Mesenteric fat pad (tissue), 1 donor: ENCODE measurements at places on chromosomes 12 and 14.
A peak's percentile ranks its signal among the peaks of the same experiment; 100 is the strongest.

- DNase-seq = peak; percentile 90
Measured at GRCh38 chr14:104137297-104138097, 890 bp upstream of the KIF26A start.

GRCh38 chr12:24530689-24531088 lies 418.2 kb downstream of the BCAT1 start:
- DNase-seq = no peak

DNA sequence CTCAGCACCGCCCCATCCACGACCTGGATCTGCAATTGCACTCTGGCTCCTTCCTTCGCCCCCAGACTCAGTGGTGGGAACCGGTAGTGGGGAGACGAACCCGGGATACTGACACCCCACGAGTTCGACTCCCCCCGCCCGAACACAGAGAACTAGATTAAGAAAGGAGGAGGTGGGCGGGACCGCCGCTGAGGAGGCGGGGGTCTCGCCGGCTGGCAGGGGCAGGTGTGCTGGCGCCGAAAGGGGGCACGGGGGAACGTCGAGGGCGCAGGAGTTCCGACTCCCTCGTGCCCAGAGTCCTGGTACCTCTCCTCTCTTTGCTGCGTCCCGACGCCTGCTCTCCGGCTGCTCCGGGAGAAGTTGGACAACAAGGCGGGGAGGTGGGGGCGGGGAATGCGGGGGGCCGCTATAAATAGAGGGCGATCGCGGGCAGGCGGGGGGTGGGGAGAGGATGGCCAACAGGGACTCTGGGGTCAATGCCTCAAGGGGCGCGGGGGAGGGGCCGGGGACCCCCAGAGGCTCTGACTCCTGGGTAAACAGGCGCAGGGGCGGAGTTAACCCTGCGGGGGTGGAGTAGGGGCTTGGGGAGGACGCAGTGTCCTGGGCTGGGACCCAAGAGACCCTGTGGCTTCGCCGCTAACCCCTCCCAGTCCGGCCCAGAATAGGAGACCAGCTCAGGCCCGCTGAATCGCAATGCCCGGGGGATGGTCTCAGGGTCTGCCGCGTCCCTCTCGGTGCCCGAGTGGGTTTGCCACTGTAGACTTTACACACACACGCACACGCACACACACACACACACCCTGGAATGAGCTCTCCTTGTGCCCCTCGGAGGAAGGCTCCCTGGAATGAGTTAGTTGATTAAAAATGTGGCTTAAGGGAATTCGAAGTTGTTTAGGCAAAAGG lies 761 bp upstream of the NDRG2 start:
- DNase-seq = no peak

DNA sequence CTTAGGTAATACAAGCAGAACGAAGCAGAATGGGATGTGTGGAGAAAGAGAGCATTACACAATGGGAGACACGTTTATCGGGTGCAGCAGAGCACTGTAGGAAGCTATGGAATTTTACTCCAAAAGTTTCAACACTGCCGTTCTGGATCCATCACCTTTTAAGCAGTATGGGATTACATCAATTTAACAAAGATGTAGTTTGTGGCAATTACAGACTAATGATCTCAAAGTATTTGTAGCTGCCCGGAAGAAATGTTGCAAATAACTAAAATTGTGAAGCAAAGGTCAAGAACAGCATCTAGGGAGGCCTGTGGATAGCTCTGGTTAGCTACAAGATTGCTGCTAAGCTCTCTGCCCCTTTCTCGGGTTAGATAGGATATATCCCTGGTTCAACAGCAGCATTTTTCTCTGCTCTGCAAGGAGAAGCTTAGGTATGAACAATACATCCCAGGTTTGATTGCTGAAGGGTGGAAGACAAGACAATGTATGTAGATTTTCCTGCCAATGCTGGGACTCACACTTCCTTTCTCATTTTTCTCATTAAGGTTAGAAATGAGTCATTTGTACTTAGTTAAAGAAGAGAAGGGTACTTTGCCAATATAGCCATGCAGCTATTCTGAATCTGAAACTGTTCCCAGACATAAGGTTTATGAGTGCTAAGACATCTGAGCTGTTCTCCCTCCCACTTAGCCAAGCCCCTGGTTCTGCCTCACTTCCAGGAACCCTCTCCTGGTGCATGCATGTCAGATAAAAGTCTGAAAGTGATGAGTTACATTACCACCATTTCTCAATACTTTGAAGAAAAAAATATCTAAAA lies 75.0 kb upstream of the HIF1A start:
- no peak for DNase-seq

DNA sequence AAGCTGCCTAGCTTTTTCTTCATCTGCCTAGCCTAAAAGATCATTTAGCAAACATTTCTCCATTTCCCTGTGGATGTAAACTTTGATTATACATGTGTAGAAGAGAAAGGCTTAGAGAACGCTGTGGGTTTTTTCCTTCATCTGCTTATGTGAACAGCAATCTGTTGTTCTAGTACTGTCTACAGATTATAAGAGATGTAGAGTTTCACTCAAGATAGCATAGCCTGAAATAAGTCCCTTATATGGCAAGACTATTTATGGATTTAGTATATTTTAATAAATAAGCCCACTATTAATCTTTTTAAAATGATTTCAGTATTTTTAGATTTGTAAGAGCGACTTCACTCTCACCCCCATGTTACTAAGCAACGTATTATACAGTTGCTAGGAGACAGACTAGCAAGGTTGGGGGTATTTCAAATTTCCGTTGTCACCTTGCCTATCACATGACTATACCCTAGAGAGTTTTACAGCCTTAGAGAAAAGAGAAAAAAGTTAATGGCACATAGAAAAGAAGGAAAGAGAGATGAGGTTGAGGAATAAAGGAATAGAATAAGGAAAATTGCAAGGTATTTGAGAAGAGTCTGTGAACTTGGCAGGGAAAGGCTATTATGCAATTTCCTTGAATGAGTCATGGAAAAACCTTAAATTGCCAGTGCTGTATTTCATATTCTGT lies 12.2 kb upstream of the TUBA1A start:
- no peak for DNase-seq

DNA sequence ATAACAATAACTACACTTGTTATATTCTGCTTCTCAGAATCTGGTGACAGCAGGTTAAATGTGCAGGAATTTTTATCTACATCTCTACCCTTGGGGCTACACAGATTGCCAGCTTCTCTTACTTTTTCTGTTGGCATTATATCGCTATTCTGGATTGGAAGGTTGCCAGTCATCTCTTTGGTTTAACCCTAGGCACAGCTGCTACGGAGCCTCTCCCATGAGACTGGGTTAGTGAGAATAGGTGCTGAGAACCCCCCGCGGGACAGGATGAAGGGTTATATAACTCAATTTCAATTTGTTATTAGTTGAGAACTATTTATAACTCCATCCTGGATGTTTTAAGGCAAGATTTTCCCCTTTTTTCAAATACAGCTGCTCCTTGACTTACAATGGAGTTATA lies 73.1 kb downstream of the ACADS start:
- DNase-seq = no peak

DNA sequence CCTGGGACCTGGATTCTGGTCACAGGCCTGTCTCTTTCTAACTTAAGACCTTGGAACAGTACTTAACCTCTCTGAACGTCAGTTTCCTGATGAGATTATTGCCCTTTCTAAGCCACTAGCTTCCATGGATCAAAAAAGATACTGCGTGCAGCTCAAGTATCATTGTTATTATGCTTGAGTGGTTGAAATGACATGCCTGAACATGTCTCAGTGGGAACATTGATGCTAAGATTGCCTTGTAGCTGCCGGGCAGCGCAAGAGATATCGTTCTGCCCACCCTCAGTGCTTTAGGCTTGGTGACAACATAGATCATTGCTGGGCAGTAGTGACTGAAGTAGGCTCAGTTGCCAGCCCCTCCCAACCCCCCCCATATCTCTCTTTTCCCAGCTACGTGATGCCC lies 131.9 kb downstream of the SMOC1 start:
- no peak for DNase-seq

DNA sequence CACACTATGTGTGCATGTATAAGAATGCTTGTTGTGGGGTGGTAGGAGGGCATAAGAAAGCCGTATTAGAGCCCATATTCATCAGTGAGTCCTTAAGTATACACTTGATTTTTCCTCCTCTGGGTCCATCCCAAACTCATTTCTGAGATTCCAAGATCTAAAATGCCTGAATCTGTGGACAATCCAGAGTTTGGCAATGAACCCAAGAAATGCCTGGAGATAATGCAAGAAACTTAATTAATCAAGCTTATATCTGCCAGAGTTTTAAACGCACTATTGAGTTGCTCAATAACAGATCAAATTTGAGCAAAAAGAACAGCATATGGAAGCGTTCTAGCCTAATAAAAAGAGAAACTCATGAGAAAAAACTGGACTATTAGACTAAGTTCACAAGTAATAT lies 143.4 kb upstream of the NAV3 start:
- DNase-seq = no peak

DNA sequence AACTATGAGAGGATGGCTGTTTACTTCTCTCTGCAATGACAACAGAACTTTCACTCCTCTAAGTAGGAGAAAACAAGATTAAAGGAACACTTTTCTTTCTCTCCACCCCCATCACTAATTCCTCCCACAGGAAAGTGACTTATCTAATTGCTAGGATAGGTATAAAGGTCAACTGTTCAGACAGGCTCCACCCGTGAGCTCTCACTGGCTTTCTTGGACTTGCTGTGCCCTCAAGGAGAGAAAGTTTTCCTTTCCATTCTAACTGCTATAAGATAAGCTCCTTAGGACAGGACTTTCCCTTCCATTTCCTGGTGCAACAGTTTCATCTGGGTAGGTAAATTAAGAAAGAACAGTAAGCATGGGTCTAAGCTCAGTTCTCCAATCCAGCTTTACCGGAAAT lies 4.8 kb downstream of the SLC41A2 start:
- DNase-seq = no peak

- DNase-seq = no peak
Measured at GRCh38 chr12:50626026-50626425, 121.2 kb downstream of the DIP2B start.

DNA sequence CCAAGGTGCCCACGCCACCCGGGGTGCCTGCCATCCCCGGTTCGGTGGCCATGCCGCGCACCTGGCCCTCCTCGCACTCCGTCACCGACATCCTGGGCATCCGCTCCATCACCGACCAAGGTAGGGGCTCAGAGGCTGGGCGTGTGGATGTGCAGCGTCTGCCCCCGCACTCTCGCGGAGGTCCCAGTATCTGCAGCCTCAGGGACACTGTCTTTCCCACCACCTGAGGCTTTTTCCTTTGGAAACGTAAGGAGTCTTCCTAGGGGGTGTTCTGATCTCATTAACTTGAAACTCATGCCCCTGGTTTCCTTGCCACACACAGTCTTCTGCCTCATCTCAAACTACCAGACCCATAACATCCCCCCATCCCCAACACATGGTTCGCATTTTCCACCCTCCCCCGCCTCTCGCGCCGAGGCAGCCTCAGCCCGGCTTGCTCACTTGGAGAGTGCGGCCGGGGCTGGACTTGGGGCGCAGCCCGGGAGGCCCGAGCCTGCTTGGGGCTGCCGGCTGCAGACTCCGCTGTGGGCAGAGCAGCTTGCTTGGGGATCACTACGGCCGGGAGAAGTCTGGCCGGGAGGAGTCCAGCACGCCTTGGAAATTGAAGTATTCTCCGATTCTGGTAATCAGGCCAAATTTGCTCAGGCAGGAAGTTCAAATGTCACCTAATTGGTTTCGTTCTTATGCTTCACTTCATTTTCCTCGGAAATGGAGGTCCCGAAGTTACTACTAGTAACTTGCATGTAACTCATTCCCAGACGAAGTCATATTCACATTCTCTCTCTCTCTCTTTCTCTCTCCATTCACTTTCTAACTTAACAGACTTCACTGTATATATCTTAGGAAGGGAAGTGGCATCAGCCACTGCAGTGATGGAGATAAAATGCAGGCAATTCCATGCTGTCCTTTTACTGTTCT lies 2.0 kb downstream of the PAX9 start:
- DNase-seq = no peak

DNA sequence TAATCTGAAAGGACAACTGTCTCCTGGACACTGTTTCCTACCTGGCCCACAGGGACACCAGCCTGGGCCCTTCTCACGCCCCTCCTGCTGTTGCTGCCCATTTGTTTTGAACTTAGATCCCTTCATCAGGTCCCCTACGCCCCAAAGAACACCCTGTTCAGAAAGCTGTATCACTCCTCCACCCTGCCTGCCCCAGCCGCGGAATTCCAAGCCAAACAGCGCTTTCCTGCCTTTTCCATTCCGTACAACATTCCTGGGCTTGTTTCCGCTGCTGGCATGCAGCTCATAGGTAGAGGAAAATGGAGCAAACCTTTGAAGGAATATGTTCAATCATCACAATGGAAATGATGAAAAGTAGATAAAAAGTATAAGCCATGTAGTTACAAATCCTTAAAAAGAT lies 12.8 kb upstream of the GSG1 start:
- DNase-seq = no peak

DNA sequence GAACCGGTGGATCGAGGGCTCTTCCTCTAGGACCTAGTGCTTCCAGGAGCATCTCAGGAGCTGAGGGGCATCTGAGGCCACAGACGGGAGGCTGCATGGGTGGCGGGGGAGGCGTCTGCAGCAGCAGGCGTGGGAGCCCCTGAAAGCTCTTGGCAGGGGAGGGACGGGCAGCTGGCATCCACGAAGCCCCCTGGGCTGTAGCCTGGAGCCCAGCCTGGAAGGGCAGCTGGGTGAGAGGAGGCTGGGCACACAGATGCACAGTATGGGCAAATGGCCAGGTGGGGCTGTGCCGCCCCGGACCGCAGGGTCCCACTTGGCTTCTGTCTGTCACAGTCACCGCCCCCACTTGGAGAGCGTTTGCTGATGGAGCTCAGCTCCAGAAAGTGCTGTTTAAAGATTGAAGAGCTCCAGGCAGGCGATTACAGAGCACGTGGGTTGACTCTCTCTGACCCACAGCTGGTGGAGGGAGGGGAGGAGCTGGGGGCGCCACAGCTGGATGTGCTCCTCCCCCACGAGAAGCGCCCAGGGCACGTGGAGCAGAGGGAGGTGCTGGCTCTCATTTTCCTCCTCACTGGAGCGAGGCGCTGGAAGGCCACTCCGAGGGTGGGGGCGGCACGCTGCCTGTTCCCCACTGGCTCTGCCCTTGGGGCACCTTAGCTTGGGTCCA lies 155.0 kb upstream of the C14orf180 start:
- DNase-seq = peak; percentile 83

- DNase-seq = no peak
Measured at GRCh38 chr12:105235281-105235731, 668 bp downstream of the APPL2 start.

GRCh38 chr12:25372969-25373817 lies 122.5 kb upstream of the KRAS start:
- DNase-seq = no peak

DNA sequence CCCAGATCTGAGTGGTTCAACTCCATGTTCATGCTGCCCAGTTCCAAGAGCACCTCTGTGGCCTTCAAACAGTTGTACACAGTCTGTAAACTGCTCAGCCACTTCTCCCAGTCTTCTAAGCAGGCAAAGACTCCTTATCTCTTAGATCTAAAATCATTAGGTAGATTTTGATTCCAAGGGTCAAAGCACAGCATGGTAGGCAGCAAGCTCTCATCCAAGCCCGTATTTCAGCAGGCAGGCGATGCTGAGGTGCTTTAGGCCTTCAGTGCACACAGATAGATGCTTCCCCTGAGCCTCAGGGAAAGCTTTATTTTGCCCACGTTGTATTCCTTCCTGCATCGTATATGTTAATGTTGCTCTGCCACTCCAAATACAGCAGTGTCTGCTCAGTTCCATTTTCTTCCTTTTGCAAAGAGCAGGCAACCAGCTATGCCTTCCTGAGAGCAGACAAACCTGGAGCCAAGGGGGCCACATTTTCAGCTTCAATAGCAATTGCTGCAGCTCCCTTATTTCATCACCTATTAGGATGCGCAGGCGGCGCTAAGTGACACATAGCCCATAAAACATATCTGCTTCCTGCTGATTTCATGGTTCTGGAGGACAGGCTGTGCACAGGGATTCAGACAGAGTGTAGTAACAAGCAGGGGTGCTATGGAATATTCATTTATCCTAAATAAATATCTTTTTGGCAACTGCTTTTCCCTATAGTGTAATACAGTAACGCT lies 67.5 kb downstream of the ETV6 start:
- no peak for DNase-seq
